ENCODE measurements at places on chromosomes 16 and 17.

GRCh38 chr16:9965079-9965478 is 217.1 kb downstream of the GRIN2A start:
- no peak for DNase-seq

- DNase-seq = no peak
These were observed 150.4 kb downstream of the WWOX start for GRCh38 chr16:78249832-78250231.

- DNase-seq = no peak
These were observed 10.1 kb upstream of the PIPOX start for GRCh38 chr17:29032857-29033197.

DNA sequence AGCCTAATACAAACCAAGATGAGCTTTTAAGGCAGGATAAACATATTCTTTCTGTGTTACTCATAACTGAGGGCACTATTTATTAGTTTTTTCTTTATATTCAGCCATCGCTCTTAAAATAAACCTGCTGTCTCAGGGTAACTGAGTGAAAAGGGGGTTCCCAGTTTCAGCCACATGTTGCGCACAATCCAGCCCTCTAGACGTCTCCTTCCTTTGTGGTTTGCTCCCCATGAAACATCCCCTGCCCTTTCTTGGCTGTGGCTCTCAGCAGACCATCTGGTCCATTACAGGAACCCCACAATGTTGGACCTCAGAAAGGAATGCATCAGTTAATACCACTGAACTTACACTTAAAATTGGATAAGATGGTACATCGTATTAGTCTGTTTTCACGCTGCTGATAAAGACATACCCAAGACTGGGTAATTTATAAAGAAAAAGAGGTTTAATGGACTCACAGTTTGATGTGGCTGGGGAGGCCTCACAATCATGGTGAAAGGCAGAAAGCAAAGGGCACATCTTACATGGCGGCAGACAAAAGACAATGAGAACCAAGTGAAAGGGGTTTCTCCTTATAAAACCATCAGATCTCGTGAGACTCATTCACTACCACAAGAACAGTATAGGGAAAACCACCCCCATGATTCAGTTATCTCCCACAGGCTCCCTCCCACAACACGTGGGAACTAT is 12.6 kb upstream of the IL21R start:
- DNase-seq = no peak

DNA sequence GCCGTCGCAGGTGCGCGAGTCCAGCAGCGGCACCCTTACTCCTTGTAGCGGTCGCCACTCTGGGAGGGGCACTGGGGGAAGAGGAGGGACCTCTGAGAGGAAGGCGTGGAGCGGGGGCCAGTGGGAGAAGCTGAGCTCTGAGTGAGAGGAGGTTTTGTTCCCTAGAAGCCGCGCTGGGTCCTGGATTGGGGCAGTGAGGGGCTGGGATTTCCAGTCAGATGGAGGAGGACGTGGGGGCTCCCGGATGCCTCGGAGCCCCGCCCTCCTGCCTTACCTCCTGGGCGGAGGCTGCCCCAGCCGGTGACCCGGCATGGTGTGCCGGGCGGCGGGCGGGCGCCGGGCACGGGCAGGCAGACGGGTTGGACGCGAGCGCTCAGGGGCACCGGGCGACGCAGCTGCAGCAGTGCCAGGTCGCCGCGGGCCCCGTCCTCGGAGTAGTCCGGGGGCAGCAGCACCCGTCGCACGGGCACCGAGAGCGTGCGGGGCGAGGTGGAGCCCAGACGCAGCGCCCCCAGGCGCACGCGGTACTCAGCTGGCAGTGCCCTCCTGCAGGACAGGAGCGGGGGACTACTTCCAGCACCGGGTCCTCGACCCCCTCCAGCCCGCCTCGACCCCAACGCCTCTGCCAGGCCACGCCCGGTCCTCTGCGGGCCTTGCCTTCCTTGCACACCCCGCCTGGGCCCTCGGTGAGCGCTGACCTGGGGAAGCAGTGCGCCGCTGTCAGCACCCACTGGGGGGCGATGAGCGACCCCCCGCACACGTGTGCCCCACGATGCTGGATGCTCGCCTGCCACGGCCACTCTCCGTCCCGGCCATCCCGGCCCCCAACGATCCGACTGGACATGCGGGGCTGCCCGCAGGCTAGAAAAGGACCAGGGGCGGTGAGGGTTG is 2.0 kb downstream of the PRSS33 start:
- no peak for DNase-seq

- DNase-seq = no peak
These were observed 169.1 kb downstream of the XYLT1 start for GRCh38 chr16:17301593-17302135.

All from Panc1 (cell line).